Head of caudate nucleus (tissue), 42 donors: ENCODE measurements at places on chromosomes 12 and 14.

DNA sequence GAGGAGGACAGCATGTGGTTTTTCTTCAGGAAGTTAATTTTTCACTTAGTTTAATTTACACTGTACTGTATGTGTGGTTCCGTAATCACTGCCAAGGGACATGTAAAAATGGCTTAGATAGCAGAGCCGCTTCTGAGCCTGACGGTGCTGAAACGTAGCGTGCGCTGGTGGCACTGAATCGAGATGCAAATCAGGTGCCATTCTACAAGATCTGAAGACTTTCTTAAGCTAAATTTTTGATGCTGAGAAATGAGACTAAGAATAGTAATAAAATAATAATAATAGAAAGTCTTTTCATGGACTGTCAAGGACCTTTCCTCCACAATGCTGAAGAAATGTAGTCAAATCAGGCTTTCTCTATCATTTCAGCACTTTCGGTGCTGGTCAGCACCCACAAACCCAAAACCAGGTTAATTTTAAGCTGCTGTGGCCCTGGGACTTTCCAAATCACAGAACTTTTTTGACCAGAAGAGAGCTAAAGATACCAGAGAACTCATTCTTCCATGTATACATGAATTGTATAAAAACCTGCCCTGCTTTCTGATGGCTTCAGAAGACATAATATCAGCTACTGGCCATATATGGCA, 183.3 kb upstream of the LMO3 start:
- DNase-seq, result no peak

- no peak for DNase-seq
Observed at GRCh38 chr12:22231836-22232235, 102.7 kb downstream of the ST8SIA1 start.

DNA sequence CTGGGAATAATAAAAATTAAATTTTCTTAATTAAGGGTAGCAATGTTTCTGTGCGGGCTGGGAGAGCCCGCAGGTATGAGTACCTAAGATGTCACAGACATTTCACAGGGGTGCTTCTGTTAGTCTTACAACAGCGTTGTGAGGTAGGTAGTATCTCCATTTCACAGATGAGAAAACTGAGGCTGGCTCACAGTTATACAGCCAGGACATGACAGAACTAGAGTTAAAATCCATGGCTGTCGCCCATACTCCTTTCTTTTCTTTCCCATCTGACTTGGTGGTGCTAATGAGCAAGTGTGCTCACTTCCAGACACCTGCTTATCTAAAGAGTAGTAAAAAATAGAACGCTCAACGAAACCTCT, 2.1 kb downstream of the BMAL2 start:
- no peak for DNase-seq

DNA sequence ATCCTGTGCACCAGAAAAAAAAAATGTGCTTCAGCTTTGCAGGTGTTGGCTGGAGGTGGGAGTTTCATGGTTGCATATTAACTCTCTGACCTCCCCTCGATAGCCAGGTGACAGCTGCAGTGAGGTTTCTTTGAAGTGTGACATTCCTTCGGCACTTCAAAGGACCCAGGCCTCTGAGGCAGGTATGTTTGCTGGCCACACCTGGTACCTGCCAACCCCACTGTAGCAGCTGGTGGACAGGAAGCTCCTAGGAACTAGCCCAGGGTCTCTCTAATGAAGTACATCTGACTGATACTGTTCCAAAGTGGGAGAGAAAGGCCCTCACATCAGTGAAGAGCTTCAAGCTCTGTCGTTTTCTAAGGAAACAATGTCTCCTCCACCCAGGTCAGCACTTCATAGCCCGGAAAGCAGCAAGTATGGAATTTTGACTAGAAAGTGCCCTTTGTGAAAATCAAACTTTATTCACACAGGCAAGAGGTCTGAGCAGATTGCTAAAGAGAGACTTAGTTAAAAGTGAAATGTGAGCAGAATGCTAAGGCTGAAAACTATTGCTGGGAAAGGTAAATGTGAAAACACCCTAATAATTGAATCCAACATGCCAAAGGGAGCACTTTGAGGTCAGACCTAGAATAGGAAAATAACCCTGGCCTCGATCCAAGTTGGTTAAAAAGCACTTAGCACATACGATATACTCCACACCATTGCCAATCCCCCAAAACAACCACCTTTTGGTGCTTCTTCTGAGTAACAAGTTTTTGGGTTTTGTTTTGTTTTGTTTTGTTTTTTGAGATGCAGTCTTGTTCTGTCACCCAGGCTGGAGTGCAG, 71.3 kb downstream of the PHLDA1 start:
- DNase-seq, result no peak

GRCh38 chr14:56858422-56858821, 48.1 kb upstream of the OTX2 start:
- no peak for DNase-seq

DNA sequence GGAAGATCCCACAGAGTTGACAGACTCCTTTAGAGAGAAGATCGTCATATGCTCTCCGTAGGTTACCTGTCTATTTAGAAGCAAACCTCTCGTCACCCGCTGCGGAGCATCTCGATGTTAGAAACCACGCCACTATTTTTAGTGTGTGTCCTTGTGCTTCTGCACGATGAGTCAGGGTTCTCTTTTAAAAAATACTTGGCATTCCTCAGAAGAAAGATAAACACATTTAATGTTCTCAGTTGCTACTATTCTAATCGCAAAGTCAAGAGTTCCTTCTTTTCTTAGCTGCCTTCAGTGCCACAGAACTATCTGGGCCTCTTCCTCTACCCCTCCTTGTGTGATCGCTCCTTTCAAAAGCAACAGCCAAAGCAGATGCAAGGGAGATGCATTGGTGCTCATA, 192.4 kb downstream of the PELI2 start:
- DNase-seq, result no peak

- no peak for DNase-seq
Observed at GRCh38 chr12:53676656-53677015, 753 bp upstream of the ATP5MC2 start.
